ENCODE measurements at places on chromosomes 6 and 20.

GRCh38 chr6:113381232-113381631 is 475.9 kb upstream of the MARCKS start:
- no peak for DNase-seq

DNA sequence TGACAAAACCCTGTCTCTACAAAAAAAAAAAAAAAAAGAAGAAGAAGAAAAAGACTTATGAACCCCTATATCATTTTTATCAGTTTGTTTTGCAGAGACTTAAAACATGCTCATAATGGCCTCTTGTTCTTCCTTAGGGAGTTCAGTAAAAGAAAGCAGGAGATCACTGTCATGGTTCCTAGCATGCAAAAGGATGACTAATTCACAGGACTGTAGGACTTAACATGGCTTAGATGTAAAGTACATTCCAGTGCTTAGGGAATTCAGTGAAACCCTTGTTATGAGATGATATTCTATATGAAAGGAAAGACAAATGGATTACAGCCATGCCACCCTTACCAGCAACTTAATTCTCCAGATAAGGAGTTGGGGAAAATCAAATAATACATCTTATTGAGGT is 29.5 kb downstream of the EEF1A1 start:
- DNase-seq = no peak

- DNase-seq = no peak
These were observed 234.7 kb upstream of the FKBP1C start for GRCh38 chr6:62976566-62976965.

- no peak for DNase-seq
These were observed 666 bp downstream of the TPD52L1 start for GRCh38 chr6:125154118-125154760.

Data from NCI-H1417 treated with DMSO at 0.1 percent for 48 hours (cell line).